ENCODE measurements at places on chromosomes 11 and 22.

- DNase-seq, result no peak
Measured at GRCh38 chr22:25514436-25515180, 49.9 kb upstream of the GRK3 start.

DNA sequence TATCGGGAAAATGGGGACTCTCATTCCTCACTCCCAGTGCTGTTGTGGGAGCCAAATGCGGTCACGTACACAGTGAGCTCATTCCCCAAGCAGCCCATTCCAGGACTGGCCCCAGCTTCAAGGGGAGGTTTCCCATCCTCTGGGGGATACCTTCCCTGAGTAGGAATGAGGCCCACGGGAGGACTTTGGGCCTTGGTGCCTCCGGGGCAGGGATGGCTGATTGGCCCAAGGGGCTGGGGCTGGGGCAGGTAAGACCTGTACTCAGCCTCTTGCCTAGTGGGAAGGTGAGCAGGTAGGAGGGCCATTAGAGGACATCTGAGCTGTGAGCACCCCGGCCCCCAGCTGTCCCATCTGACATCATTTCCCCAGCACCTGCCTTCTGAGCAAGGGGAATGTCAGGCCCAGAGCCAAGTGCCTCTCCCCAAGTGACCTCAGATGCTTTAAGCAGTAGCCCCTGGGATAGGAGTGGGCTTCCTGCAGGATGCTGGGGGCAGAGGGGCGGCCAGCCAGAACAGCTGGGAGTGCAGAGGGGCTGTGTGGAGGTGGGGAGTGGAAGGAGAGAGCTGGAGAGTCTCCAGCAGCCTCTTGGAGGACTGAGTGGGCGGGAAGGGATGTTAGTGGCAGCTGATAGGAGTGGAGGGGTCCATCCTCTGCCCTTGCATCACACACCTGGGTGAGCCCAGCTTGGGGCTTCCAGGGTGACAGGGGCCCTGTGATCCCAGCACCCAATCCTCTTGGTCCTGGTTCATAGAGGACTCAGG lies 58.4 kb downstream of the CD82 start:
- DNase-seq, result peak; percentile 3

- no peak for DNase-seq
Measured at GRCh38 chr11:131418189-131418588, 47.8 kb downstream of the NTM start.

GRCh38 chr11:86663761-86664160 lies 8.7 kb downstream of the ME3 start:
- no peak for DNase-seq

GRCh38 chr22:42317008-42317407 lies 46.6 kb upstream of the TCF20 start:
- DNase-seq, result peak; percentile 89

GRCh38 chr22:26681395-26681821 lies 24.0 kb downstream of the MIAT start:
- DNase-seq, result no peak

DNA sequence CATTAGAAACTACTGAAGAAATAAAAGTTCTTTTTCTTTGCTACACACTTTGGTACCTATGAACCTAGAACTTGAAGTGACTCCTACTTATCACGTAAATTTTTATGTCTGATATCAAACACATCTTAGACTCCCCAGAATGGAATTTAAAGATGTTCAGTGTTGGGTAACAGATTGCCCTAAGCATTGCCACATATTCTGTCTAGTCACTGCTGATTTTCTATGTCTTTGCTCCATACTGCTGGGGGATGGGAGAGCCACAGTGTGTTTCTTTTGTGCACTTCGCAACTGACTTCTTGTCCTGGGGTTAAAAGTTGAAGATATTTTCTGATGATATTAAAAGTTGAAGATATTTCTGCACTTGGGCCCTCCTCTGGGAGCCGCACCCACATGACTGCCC lies 19.4 kb upstream of the MYO18B start:
- DNase-seq, result no peak

All from head of caudate nucleus (tissue), 42 donors.